Umbilical cord (tissue), 2 donors: ENCODE measurements at places on chromosomes 3 and 15. TPM values are rescaled to one million over a fixed set of nuclear protein-coding genes. Genes with fewer than 3 reads are reported as not detected.
A peak's percentile ranks its signal among the peaks of the same experiment; 100 is the strongest.

Gene CTNNB1
- 1,192 TPM for total RNA-seq

Gene MUC20
- total RNA-seq, result 5.8 TPM

Gene SLC2A2
- 0.72 TPM for total RNA-seq

Gene PLIN1
- 2.2 TPM for total RNA-seq

Gene SIAH2
- total RNA-seq, result 87.6 TPM

Gene WDR93
- 1.7 TPM for total RNA-seq

Gene CAMP
- not detected for total RNA-seq

- DNase-seq, result peak; percentile 26
These were observed 1.7 kb downstream of the HOMER2 start for GRCh38 chr15:82950746-82951370.

DNA sequence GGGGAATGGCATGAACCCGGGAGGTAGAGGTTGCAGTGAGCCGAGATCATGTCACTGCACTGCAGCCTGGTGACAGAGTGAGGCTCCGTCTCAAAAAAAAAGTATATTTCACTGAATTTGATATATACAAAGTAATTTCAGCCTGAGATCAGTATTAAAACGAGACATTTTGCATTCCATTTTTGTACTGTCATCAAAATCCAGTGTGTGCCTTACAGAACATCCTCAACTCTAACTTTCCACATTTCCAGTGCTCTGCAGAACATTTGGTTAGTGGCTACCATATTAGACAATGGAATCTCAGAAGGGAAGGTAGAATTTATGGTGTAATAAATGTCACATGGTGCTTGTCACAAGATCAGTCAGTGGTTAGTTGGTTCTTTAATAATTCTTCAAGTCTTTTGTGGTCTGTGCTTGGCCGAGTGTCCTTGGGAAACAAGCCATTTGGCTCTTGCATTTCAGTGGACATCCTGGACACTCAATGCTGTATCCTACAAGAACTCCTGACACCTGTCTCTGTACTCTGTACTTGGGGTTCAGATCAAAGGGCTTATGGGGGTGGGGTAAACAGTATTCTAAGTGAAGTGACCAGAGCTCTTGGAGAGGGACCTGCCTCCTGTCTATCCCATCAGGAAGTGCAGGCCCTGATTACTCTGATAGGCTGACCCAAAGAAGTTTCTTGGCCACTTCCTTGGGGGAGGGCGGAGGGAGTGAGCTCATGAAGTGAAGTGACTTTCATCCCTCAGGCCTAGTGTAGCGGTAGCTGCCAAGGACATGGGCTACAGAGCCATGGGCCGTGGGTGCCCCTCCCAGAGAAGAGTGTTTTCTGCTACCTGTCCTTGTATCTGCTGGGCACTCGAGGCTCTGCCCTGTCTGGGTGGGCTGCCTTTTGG, 3.7 kb downstream of the ACVR2B start:
- no peak for DNase-seq

DNA sequence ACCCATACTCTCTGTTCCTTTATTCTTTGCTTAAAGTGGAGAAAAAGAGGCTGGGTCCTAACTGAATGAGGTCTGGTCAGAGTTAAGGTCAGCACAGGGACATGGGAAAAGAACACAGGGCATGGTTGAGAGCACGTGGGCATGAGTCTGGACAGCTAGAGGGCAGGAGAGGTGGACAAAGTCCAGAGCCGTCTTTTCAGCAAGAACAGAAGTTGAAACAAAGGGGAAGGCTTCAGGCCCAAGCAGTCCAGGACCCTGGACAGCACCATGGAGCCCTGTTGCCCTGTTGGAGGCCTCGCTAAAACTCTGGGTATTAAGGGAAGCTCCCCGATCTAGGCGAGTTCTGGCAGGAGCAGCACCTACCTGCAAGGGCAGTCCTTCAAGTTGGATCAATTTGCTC, 50.7 kb downstream of the XYLB start:
- DNase-seq, result peak; percentile 50

DNA sequence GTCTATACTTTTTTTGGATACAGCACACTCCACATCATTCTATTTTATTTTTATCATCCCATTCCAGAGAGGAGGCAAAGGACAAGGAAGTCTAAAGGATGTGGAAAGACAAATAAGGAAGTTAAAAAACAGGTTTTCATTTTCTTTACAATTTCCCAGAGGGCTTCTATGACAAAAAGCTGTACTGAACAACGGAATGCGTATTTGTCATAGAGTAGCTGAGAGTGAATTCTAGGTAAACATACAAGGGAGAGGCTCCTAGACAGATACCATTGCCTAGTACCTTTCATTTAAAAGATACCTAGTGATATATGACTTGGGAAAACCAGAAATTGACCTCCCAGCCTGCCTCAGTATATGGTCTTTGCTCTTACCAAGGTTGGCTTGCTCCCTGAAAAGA, 341.7 kb downstream of the FHIT start:
- DNase-seq, result peak; percentile 29

- DNase-seq, result no peak
These were observed 979.3 kb downstream of the IGSF11 start for GRCh38 chr3:118055381-118055780.

DNA sequence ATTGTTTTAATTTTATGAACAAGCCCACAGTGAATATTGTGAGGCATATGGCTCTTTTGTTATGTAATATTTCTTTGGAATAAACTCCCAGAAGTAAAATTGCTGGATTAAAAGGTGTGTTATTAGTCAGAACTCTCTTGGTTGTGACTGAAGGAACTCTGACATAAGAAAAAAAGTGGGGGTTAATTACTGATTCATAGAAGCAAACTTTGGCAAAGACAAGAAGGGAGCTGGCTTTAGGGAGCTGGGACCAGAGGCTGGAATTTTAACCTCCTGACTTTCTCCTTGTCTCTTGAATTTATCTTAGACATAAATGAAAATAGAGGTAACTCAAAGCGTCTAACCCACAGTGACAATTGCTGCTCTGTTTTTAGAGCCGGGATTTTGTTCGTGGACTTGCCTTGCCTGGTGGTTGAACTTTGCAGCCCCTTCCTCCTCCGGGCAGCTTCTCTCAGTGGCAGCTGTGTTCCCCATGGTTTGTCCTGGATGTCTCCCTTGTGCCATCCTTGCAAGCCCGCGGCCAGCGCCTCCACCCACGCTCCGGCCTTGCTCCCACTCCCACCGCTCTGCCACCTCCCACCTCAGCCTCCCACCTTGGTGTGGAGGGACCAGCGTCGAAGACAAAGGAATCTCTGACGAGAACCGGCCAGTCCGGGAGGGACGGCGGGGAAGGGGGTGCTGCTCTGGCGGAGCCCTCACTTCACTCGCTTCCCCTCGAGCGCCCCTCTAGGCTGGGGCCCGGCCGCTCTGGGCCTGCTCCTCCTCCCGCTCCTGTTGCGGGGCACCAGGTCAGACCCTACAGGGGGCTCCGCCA, 28.0 kb downstream of the ARHGAP31 start:
- DNase-seq, result peak; percentile 40

DNA sequence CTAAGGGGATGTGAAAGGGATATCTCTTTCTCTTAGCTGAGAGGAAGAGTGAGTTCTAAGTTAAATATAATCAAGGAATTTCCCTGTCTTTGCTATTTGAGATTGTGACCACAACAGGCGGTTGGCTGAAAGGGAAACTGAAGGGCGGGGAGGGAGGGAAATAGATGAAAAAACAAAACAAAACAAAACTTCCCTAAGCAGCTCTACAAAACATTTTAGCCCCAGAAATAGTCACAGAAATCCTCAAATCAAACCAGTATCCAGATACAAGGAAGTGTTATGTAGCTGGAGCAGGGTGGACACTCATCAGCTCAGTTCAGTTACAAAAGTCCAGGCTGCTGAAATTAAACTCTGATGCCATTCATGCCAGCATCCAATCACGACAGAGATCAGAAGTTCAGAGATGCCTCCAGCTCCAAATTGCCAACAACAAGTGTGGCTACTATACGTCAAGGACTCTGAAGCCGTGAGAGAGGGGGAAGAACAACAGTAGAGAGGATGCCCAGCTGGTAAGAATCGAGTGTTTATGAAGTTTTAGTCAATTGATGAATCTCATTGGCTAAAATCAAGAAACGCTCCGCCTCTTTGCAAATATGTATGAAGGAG, 319 bp upstream of the TP63 start:
- no peak for DNase-seq

- DNase-seq, result peak; percentile 55
These were observed 40.9 kb upstream of the IDH2 start for GRCh38 chr15:90143166-90143655.

- no peak for DNase-seq
These were observed 790 bp upstream of the SRGAP3 start for GRCh38 chr3:9250236-9250635.

- DNase-seq, result no peak
These were observed 31.4 kb downstream of the COMMD2 start for GRCh38 chr3:149720918-149721317.

GRCh38 chr15:48966595-48967301, 3.0 kb upstream of the SHC4 start:
- DNase-seq, result no peak

GRCh38 chr3:32340611-32341365, 50.9 kb upstream of the CMTM7 start:
- DNase-seq, result no peak

GRCh38 chr15:36497901-36498300, 81.5 kb upstream of the CDIN1 start:
- DNase-seq, result no peak

DNA sequence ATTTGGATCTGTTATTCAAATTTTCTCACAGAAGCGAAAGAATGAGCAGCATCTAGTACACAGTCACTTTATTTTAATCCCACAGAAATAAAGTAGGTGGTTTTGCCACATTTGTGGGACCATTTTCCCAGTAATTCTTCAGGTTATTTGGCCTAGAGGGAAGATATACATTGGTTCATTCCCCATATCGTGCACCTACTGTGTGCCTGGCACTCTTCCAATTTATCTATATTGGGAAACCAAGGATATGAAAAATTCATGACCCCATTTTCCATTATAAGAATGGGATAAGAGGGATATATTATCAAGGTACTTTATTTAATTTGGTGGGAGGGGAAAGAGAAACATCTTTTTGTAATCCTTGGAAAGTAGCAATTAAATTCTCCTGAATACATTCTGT, 35.1 kb downstream of the TRIP4 start:
- DNase-seq, result no peak
